Testis (tissue), 5 donors: ENCODE measurements at places on chromosomes 4 and X.

- no peak for DNase-seq
Observed at GRCh38 chrX:43016021-43016420, 238.1 kb upstream of the PPP1R2C start.

DNA sequence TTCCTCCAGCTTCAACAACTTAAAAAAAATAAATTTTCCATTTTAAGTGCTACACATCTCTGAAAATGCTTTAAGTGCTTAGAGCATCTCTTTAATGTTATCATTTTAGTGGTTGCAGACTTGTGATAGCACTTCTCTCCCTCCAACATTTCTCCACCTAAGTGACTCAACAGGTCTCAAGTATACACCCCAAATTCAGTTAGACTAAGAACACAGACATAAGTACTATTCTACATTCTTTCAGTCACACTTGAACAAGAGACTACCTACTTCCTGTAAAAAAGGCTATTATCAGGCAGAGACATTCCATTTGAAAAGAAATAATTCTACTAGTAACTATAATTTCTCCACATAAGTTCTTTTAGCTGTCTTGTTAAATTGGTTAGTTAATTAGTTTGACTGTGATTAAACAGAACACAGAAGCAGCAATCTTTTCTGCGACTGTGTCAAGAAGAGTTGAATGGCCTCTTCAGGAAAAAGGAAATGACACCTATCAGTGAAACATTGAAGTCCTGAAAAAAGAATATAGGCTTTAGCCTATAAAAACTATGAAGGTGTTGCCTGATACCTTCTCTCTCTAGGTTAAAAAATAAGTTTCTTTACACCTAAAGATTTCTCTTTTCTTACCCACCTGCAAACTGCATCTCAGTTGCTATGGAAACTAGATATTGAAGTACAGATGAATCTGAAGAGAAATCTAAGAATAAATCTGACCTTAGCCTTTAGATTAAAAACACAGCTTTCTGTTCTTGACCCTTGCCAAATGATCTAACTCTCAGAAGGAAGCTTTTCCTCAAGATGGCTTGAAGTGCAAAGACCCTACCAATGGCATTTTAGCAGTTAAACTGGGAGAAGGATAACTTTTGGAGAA, 18.0 kb downstream of the NAF1 start:
- no peak for DNase-seq

- DNase-seq = no peak
Observed at GRCh38 chr4:39349326-39349725, 16.8 kb downstream of the RFC1 start.

DNA sequence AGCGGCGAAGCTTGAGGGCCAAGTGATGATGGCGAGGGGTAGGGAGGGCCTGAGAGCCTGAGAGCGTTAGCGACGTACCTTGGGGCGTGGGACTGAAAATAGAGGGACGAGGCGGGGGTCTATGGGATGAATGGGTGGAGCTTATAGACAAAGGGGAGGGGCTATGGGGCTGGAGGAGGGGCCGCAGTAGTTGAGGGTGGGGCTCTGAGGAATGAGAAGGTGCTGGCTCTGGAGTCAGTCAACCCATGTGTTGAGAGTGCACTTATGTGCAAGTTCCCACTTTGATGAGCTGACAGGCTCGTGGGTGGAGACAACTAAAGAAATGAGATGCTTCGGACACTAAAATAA, 488 bp downstream of the TBC1D25 start:
- DNase-seq = peak; percentile 61

GRCh38 chrX:132776486-132777210, 181.8 kb downstream of the HS6ST2 start:
- DNase-seq = no peak

GRCh38 chr4:27368781-27369180, 508.1 kb downstream of the STIM2 start:
- no peak for DNase-seq
